SK-MEL-5 (cell line): ENCODE measurements at places on chromosomes 1 and 21. TPM values are rescaled to one million over a fixed set of nuclear protein-coding genes. Genes with fewer than 3 reads are reported as not detected.

- no peak for DNase-seq
These were observed at the start of gene NCMAP for GRCh38 chr1:24555591-24556413. Gene NCMAP, plus strand, starts transcription at chr1:24556087. Its CDS starts 39,344 bp downstream, at chr1:24595431.

DNA sequence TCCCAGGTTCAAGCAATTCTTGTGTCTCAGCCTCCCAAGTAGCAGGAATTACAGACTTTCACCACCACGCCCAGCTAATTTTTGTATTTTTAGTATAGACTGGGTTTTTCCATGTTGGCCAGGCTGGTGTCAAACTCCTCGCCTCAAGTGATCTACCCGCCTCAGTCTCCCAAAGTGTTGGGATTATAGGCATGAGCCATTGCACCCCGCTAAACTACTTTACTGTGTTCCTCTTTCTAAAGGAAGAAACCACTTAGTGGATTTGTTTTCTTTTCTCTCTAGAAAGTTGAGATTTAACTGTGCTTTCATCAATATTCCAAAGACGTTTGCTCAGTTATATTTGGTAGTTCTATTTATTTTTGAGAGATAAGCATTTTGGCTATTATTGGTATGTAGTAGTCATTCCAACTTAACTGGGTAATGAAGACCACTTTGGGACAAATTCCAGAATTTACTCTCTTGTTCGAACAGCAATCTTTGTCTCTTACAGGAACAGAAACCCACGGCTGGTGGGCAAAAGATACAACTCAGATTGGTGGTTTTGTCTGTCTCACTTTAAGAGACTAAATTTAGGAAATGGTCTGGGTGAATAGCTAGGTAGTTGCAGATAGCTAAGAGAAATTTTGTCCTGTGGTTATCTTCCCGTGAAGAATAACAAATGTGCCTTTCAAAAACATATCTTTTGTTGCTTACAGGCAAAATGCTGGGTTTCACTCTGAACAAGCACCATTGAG is 103.5 kb upstream of the CD55 start:
- no peak for DNase-seq

DNA sequence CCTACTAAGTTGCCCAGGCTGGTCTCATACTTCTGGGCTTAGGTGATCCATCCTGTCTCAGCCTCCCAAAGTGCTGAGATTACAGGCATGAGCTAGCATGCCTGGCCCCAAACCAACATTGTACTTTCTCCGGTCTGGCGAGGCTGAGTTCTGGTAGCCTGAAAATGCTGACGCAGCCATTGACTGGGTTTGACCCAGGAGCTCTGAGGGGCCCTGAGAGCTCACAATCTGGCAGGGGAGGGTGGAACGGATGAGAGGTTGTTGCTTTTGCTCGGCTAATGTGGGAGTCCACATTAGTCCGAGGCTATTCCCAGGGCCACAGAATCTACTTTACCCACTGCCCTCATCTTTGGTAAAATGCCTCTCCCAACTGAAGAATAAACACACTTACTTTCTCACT is 35.1 kb upstream of the PARP1 start:
- DNase-seq, result no peak

- DNase-seq, result no peak
These were observed 36.9 kb upstream of the NEK7 start for GRCh38 chr1:198119906-198120305.

DCST1 gene
- not detected in 2 replicates for total RNA-seq

GRCh38 chr21:26795866-26796329 is 49.3 kb downstream of the ADAMTS1 start:
- DNase-seq, result peak; percentile 86

GNPAT gene
- total RNA-seq, result 48.2 and 50.1 TPM in 2 replicates

LRRC3 gene
- 1.5 TPM in 2 replicates for total RNA-seq

ZMYND12 gene
- 0.29 and 1.3 TPM in 2 replicates for total RNA-seq

GRCh38 chr1:99647490-99647889 is 1.6 kb downstream of the PALMD start:
- DNase-seq, result no peak

FGR gene
- not detected in 2 replicates for total RNA-seq

CD1E gene
- not detected in 2 replicates for total RNA-seq
